T47D (cell line): ENCODE measurements at places on chromosomes 1 and 21.

- peak; percentile 68 for DNase-seq
Measured at GRCh38 chr21:44304877-44305293, 5.0 kb downstream of the PFKL start.

DNA sequence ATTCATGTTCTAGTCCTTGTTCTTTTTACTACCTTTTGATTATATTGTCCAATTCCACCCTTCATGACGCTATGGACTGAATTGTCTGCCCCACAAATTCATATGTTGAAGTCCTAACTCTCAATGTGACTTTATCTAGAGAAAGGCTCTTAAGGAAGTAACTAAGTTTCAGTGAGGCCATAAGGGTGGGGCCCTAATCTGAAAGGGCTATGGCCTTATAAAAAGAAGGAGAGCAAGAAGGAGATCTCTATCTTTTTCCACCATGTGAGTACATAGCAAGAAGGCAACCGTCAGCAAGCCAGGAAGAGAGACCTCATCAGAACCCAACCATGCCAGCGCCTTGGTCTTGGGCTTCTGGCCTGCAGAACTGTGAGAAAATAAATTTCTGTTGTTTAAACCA, 95.9 kb downstream of the HIVEP3 start:
- DNase-seq = no peak

GRCh38 chr21:42120903-42121535, 49.9 kb downstream of the UMODL1 start:
- DNase-seq = no peak

DNA sequence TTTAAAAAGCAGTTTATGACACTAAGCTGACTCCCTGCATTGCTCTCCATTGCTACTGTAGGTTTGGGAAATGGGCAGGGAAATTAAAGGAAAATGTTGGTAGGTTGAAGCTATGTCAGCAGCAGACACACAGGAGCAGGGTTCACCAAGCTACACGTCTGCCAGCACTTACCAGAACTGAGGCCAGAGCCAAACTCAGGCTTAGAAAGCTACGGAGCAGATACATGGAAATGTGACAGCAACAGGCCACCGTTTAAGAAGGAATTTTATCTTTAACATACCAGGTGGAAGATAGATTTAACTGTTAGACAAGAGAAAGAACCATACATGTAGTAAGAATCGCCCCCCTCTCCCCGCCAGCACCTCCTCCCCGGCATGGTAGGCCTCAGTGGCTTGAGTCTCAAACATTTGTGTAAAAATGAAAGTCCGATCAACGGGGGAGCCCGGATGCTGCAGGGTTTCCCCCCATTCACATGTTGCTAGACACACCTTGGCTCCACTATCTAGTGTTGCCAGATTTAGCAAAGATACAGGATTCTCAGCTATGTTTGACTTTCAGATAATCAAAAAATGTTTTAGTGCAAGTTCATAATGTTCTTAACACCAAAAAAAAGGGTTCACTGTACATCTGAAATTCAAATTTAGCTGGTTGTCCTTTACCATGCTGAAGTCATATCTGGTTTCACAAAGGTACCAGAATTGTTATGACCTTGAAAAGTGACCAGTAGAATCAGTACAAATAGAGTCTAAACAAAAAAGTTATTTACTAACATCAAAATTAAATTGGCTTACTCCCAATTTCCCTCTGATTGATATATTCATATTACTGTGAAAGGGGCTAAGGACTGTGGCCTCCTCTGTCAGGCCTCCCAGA, 6.7 kb downstream of the OR2T11 start:
- no peak for DNase-seq

DNA sequence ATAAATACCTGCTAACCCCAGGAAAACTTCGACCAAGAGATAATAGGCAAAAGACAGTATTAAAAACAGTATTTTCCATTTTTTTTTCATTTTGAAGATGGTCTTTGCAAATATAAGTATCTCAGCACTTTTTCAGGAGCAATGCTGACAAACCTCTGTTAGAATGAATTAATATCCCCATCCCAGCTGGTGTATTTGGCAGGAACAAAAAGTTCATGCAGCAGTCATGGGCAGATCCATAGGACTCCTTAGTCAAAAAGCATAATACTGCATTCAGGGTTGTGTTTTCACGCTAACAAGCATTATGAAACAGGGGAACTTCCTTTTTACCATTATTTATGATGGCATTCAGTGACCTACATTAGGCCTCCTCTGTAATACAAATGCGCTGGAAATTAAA, 344.0 kb downstream of the ST6GALNAC3 start:
- no peak for DNase-seq

- no peak for DNase-seq
Measured at GRCh38 chr1:180002437-180002836, 47.8 kb downstream of the CEP350 start.

GRCh38 chr1:196005426-196005825, 602.8 kb downstream of the KCNT2 start:
- DNase-seq = no peak

DNA sequence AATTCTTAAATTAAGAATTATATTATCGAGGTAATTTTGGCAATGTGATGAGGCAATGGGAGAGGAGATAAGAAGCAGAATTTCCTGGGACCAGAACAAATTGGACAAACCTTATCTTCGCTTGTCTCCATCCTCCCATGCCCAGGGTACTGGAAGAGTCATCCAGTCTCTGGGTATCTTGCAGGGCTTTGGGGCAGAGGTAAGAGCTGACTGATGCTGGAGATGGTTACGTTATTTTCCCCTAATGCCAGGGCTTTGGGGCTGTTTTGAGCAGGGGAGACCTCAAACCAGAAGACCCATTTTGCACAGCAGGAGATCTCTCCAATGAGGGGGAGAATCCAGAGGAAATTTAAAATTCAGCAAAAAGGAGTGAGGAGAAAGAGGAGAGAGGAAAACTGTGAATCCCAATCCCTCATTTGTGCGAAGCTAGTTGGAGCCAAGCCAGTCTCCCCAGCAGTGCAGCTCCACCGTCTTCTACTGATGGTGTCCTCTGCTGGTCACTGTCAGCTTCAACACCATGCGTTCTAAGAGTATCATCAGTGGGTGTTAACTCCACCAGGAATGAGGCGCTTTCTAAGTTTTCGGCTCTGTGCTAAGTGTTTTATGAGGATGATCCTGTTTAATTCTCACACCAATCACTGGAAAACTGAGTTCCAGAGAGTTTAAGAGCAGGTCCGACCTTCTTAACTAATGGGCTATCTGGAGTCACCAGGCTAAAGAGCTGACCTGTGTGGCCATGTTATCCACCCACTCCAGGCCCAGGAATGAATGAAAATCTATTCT, 86.8 kb upstream of the CD34 start:
- peak; percentile 84 for DNase-seq

DNA sequence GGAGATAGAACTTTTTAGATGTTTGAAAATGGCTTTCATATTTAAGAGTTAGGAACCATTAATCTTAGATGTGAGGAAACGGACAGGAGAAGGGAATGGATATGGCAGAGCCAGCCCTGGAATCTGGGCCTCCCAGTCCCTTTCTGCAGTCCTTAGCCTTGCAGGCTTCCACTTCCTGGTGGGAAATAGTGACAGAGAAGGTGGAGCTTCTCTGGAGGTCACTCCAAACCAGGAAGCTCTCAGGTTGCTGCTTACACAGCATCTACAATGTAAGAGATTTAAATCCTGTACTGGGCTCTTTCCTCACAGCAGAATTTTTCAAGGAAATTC, 2.5 kb downstream of the S100A11 start:
- DNase-seq = peak; percentile 55

DNA sequence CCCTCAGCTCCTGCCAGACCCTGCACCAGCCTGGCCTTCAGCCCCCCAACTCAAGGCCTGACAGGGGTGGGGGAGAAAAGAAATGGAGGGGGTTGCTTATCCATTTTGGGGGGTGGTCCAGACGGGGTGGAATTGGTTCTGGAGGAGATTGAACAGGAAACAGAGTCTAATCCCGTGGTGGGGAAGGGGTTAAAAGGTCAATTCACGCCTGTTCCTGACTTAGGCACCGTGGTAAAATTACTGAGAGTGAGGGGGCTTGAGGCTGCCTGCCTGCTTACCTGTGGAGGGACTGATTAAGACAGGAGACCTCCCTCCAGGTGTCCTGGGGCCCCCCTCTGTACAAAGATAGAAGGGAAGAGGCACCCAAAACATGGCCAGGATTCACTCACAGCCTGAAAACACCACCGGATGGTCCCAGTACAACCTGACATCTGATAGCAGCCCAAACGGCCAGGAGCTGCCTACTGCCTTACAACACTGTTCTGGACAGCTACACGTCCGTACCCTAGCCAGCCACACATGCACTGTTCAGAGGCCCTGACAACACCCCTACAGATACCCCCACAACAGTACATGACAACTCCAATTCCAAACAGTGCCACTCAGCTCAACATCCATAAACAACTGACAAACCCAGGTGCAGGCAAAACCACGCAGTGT, 31.8 kb downstream of the AHDC1 start:
- no peak for DNase-seq

DNA sequence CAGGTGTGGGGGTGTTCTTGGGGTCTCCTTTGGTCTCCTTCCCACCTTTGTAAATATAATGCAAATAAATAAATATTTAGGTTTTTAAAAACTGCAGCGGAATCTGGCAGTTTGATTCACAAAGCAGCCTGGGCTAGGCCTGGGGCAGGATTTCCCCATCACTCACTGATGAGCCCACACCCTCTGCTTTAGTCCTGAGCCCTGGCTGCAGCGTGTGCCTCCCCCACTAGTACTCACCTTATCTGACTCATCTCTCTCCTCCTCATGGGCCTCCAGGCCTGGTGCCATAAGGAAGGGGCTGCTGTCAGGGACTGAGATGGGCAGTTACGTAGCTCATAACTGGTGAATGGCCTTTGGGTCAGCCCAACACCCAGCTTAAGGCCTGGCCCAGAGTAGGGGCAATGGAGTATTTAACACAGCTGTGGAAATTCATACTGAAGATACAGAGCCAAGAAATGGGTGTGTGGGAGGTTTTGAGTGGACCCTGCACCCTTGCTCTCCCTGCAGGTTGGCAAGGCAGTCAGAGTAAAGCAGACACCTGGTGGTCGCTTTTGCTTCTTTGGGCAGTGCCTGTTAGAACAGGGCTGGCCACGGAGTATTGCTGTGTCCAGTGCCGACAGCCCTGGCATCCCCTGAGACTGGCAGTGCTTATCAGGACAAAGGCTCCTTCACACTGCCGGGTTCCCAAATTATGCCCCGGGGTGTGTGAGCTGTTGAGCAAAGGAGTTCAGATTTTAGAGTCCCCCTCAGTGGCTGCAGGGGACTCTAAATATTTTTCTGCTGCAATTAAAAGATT, 39.7 kb downstream of the AZIN2 start:
- DNase-seq = no peak

- peak; percentile 84 for DNase-seq
Measured at GRCh38 chr1:154961207-154962155, at the start of gene PYGO2. TSS of gene PYGO2 (minus strand) at chr1:154961782. CDS start at chr1:154961576, 206 bp downstream.

GRCh38 chr1:169478094-169478672, 7.6 kb downstream of the SLC19A2 start:
- DNase-seq = no peak

GRCh38 chr1:10877894-10878293, 81.4 kb upstream of the CASZ1 start:
- no peak for DNase-seq

- no peak for DNase-seq
Measured at GRCh38 chr21:30349572-30349971, 1.2 kb upstream of the KRTAP23-1 start.

- peak; percentile 13 for DNase-seq
Measured at GRCh38 chr1:114032271-114033215, 53.3 kb downstream of the OLFML3 start.

DNA sequence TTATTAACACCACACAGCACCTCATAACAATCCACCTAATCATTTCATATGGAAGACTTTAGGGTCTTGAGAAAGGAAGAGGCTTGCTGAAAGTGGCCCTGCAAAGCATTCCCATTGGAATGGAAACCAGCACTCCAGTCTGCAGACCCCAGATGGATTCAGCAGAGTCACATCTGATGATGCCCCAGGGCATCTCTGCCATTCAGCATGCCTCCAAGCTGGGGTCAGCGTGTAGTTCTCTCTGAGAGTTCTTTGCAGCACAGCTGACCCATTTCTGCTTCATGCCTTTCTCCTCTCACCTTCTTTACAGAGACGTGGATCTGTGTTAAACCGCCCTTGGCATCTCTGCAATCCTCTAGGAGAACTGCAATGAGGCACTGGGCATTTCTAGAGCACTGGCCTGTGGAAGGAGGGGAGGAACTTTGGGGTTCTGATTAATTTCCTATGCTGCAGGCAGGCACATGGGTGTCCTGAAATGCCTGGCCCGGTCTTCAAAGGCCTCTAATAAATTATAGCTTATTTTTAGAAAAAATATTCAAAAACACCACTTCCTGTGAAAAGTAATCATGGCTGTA, 2.6 kb upstream of the LUZP1 start:
- no peak for DNase-seq

GRCh38 chr1:192903142-192903541, 94.3 kb downstream of the RGS2 start:
- DNase-seq = no peak

DNA sequence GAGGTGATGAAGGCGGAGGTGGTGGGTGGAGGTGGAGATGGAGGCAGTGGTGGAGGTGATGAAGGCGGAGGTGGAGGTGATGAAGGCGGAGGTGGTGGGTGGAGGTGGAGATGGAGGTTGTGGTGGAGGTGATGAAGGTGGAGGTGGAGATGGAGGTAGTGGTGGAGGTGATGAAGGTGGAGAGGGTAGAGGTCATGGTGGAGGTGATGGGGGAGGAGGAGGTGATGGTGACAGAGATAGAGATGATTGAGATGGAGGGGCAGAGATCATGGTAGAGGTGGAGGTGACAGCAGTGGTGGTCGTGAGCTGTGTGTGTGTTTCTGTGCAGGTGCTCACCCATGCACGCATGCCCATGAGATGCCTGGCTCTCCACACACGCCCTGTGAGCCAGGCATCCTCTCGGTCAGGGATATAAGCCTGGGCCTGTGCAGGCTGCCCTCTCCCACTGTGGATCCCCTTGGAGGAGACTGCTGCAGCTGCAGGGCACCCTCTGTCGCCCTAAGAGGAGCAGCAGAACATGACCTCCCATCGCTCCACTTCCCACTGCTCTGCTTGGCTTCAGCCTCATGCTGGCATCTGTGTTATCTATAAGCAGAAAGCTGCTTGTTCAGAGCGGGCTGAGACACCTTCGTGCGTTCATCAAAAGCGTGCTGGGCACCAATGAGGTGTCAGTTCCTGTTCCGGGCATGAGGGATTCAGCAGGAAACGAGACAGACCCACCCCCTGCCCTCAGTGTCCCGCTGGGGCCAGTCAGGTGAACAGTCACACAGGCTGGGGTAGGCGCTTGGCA, 20.5 kb upstream of the NPHP4 start:
- no peak for DNase-seq

GRCh38 chr1:100127226-100127625, 5.5 kb downstream of the SASS6 start:
- DNase-seq = no peak

DNA sequence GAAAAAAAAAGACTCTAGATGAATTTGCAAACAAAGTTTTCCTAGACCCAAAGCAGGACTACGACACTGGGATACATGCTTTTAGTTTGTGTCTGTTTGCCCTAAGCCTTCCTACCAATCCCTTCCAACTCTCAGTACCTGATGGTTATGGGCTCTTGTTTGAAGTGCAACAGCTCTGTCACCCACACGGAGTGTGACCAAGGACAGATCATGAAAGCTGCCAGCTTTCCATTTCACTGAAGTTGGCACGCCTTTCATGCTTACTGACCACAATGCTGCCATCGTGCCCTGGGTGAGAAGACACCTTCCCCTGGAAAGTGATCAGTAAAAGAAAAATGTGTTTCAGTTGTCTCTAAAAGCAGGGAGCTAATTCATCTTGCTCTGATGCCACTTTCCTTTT, 312.5 kb upstream of the PTBP2 start:
- DNase-seq = no peak
